Posterior vena cava (tissue), 2 donors: ENCODE measurements at places on chromosomes 7 and 10. TPM values are rescaled to one million over a fixed set of nuclear protein-coding genes. Genes with fewer than 3 reads are reported as not detected.

Gene CALHM3
- not detected for total RNA-seq

Gene FAM13C
- total RNA-seq: 7.3 TPM

Gene IFIT1
- total RNA-seq: 13.8 TPM

Gene WEE2
- not detected for total RNA-seq
